ENCODE measurements at places on chromosomes 3 and 15.

DNA sequence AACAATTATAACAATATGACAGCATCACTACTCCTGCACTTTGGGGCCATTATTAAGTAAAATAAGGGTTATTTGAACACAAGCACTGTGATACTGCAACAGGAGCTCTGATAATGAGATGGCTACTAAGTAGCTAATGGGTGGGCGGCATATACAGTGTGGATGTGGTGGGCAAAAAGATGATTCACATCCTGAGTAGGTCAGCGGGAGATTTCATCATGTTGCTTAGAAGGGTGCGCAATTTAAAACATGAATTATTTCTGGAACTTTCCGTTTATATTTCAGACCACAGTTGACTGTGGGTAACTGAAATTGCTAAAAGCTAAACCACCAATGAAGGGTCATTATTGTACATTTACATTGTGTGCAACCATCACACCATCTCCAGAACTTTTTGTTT is 42.3 kb downstream of the FBXO22 start:
- peak; percentile 82 for DNase-seq

DNA sequence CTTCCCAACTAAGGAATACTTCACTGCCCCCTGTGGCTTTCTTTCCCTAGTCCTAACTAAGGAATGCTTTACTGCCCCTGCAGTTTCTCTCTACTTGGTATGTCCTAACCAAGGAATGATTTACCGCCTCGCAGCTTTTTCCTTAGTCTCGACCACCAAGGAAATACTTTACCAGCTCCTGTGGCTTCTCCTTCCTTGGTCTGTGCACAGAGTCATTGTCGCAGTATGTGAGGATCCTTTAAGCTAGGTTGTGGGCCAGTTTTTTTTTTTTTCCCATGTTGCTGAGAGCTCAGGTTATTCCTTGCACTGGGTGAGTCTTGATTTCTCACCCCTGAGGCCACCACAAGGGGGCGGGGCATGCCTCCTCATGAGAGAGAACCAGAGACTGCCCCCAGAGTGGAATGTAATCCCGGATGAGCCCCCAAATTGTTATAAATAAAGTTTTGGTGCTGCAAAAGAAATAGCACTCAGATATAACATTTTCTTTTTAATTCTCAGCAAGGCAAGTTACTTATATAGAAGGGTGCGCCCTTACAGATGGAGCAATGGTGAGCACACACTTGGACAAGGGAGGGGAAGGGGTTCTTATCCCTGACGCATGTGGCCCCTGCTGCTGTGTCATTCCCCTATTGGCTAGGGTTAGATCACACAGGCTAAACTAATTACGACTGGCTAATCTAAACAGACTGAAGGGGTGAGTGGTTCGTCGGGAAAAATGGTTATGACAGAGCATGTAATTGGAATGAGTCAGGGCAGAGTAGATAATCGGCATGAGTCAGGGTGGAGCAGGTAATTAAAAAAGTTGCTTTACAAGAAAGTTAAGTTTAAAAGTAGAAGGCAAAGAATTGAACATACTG is 27.0 kb downstream of the NDUFB4 start:
- DNase-seq = peak; percentile 57

DNA sequence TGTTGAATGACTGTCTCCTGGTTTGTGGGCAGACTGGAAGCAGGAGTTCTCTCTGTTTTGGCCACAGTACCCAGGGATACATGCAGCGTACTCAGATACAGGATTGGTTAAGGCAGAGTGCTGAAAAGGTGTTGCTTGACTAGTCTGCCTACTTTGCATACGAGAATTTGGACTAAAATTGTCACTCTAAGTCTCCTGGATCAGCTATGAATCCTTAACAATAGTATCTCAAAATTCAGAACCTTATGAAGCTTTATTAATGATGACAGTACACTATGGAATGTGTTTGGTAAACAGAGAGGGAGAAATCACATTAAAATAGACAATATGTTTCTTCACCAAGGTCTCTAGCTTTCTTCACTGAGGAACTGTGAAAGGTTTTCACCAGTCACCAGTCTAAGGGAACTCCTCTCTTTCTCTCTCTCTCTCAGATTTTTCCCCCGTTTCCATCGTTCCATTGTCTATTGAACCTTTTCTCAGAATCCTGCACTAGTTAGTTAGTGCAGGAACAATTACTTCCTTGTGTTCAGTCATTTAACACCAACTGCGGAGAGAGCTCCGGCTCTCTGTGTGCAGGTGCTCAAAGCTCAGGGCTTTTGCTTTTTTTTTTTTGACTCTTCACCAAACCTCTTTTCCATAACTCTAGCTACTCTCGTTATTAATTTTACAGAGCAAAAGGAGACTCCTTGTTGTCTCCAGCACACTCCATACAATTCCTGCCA is 85.9 kb upstream of the FNDC3B start:
- DNase-seq = no peak

GRCh38 chr15:68555679-68556037 is 23.1 kb upstream of the CORO2B start:
- DNase-seq = no peak

DNA sequence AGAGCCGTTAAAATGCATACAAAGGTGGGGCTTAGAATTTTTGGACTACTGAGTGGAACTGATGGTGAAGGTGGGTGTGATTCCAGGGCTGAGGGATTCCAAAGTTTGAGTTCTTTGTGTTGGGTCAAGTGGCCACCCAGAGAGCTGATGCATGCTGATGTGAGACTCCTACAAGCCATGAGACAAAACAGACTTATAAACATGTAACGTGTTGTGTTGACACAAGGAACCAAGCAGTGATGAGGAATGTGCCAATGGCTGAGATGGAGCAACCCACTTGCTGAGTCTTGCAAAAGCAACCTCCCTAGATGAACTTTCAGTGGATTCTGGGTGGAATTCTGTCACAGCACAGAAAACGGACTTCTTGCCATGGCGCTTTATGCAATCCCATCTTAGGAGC is 289.0 kb downstream of the TLE3 start:
- DNase-seq = no peak

- DNase-seq = no peak
Observed at GRCh38 chr15:75143738-75144334, 57.8 kb upstream of the C15orf39 start.

- peak; percentile 14 for DNase-seq
Observed at GRCh38 chr15:41562784-41563198, 3.8 kb downstream of the TYRO3 start.

- DNase-seq = no peak
Observed at GRCh38 chr15:74815121-74815934, 2.7 kb downstream of the LMAN1L start.

DNA sequence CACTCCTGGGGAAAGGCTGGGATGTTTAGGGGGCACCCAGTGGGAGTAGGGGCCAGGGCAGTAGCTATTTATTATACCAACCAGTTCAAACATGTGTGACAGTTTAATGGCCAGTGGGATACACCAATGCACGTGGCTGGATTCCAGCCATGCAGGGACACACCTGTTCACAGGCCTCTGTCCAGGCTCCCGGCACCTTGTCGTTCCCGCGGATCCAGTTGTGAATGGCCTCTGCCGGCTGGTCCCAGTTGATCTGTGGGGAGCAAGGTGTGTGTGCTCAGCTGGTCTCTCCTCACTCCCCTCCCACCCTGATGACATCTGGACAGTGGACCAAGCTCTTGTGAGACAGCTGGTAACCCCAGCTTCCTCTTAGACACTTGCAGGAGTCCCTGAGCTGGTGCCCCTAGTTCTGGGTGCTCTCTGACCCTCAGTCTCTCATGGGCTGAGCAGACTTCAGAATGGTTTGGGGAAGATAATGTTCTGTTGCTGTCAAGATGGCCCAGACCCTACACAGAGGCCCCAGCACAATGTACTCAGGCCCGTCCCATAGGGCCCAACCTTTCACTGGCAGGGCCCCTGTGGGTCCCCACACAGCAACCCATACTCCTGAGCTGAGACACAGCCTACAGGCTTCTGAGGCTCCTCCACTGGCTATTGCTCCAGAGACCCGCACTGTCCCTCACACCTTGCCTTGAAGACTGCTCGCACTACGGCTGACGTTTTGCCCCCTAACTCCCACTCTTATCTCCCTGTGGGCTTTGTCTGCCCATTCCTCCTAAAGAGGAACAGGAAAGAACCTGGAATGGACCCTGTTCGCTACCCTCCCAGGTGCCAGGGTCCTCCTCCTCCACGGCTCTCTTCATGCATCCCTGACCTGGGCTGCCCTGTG is 25.8 kb downstream of the ALDH1L1 start:
- DNase-seq = no peak

DNA sequence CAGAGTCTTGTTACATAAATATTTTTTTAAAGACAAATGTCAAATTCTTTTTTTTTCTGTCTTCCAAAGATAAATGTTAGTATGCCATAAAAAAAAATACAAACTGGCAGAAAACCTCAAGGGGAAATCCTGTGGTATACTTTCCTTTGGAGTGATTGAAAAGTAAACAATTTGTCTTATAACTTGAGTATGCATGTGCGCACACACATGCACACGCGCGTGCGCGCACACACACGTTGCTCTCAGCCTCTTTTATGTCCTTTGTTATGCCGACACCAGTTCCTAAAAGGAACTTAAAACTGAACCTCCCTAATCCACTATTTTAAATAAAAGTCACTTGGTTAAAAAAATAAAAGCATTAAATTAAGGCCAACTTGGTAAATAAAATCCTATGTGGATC is 58.1 kb downstream of the TGFBR2 start:
- no peak for DNase-seq

- no peak for DNase-seq
Observed at GRCh38 chr15:91311986-91312385, 211.9 kb downstream of the SV2B start.

DNA sequence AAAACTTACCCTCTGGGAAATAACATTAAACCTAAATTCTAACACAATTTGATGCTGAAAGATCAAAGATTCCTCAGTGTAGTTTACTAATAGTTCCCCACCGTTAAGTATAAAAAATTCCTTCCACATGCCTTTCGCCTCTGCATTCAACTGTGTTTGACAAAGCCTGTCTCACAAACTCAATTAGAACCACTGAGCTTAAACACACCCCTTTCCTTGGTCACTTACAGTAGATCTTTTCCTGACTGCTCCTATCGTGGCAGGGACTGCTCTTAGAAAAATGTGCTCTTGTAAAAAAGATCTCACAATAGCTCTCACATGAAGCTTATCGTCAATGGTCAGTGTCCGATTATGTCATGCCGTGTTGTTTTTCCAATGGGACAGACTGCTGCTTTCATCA is 8.9 kb upstream of the KBTBD8 start:
- no peak for DNase-seq

GRCh38 chr3:169668072-169668956 is 4.8 kb upstream of the MECOM start:
- peak; percentile 28 for DNase-seq

DNA sequence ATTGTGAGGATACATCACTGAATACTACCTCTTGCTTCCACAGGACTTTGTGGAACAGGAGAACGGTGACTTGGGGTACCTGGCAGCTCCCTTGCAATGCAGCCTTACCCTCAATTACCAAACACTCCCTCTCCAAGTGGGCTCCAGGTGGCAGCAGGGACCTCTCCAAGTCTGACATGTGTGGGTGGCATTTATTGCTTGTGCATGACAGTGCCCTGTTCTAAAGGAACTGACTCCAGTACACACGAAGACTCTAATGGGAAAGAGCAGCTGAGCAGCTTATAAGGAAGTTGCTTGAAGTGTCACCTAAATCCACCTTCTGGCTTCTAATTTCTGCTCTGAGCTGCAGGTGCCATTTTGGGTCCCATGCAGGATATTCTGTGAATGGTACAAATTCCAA is 174.1 kb upstream of the SLCO3A1 start:
- DNase-seq = no peak

GRCh38 chr3:72580246-72580756 is 267.9 kb downstream of the SHQ1 start:
- no peak for DNase-seq

DNA sequence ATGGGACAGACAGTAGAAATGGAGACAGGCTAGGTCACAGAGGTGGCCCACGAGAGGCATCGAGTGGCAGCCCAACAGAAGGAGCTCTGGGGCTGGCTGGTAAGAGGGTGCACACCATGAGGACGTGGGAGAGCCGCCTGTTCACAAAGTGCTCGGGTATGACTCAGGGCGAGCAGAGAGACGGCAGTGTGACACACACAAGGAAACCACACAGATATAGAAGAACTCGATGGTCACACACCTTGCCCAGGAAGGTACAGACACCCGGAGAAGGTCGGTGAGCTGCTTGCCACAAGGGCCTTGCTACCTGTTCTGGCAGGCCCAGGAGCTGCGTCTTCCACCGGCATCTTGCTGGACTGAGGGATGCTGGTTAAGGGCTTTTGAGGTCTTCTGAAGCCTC is 50.2 kb downstream of the CA12 start:
- peak; percentile 33 for DNase-seq

Measured in astrocyte (in vitro differentiated cells and primary cell).